Vagina (tissue), 2 donors: ENCODE measurements at places on chromosomes 1 and 21. TPM values are rescaled to one million over a fixed set of nuclear protein-coding genes. Genes with fewer than 3 reads are reported as not detected.

Gene SYT14
- total RNA-seq: 0.49 TPM

Gene SPATA1
- total RNA-seq: 0.25 TPM

DNA sequence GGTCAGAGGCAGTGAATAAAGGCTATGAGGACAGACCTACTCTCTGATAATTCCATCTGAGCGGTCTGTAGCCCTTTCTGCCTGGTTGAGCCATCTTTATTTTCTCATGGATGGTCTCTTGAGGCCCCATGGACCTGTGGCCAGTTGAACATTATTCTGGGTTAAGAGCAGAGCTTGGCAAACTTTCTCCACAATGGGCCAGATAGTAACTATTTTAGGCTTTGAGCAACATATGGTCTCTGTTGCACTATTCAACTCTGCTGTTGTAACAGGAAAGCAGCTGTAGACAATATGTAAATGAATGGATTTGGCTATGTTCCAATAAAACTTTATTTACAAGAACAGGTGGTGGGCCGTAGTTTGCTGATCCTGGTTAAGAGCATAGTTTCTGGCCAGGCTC is 62.7 kb downstream of the KAZN start:
- DNase-seq: no peak

Gene TRNP1
- total RNA-seq: 13.0 TPM

Gene KRTAP19-1
- total RNA-seq: not detected

DNA sequence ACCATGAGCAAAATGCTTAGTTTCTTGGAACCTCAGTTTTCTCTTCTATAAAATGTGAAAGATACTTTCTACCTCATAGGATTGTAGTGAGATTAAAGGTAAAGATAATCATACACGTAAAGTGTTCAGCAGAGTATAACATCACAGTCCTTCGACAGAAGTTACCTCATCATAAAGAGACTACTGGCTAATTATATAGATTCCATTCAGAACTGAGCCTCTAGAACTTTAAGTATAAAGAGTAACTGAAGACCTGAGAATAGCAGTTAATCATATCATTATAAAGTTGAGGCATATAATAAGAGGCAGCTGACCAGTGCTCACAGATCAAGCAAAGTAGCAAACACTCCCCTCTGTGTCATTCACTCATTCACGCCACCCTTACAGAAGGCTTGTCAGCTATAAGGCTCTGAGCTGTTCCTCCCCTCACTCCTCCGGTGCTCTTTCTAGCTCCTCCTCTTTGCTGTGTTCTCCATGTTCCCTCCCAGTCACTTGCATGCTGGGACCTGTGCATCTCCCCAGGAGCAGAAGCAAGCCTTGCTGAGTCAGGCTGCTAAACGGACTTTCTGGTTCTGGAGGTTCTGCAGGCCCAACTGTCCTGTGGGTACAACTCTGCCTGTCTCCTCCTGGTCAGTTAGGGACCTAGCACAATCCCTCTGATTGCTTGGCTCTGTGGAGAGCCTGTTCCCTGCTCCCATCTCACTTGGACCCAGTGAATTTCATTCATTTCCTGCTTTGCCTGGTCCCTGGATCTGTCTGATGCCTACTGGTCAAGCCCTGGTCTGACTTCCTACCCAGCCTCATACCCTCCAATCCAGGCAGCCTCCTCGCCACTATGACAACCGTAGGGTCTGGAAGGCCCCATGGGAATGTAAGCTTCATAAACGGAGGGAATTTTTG is 28.3 kb upstream of the LY9 start:
- DNase-seq: no peak

Gene SEMA6C
- total RNA-seq: 10.1 TPM

Gene BMP8A
- 2.9 TPM for total RNA-seq

Gene ADAMTS4
- 78.3 TPM for total RNA-seq

DNA sequence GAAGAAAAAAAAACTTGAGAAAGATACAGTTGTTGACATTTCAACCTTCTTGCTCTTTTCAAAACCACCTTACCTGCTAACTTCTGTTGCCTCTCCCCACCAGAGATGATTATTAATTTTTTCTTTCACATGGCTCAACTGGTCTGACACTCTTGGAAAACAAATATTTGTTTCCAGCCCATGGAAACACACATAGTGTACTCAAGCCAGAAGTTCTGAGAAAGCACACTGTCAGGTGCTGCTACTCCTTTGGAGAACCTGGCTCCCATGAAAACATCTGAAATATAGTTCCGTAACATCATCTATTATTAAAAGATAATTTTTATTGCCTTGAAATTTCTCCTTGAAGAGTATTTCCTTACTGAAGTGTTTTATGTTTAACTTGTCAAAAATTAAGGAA is 145.0 kb upstream of the C1orf105 start:
- no peak for DNase-seq

Gene CSF1
- total RNA-seq: 159 TPM

Gene VANGL2
- 11.0 TPM for total RNA-seq

Gene DMRTA2
- not detected for total RNA-seq

DNA sequence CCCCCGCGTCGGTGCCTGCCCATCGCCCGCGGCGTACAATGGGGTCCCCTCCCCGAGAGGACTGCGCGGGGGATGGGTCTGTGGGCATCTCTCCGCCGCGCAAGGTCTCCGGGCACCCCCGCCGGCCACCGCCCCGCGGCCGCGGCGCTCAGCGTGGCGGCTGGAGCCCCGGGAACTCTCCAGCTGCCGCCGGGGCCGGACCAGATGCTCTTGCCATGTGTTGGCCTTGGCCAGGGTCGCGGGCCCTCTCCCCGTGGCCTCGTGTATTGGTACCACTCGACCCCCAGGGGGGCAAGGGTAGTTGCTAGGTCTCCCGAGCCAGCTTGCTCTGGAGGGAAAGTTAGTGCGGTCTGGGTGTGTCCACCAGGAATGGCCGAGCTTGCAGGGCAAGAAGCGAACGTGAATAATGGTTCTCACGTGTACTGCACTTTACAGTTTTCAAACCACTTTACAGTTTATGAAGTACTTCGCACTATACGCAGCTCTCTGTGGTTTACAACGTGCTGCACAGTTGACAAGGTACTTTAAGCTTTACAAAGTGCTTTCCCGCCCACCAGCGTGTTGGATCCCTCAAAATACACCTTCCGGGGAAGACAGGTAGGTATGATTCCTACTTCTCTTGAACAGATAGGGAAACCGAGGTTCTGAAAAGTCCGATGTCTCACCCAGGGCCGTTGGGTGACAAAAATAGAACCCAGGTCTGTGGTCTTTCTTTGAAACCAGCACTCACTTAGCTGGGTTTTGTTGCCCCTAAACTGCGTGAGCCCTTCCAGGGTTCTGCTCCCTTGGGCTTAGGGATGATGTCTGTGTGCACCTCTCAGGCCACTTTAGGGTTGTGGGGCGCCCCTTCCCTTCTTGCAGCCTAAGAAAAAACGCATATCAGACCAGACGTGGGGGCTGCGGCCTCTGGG is 1.2 kb downstream of the EPHB2 start:
- no peak for DNase-seq

GRCh38 chr1:153960206-153960605 is 1.8 kb upstream of the CRTC2 start:
- no peak for DNase-seq

DNA sequence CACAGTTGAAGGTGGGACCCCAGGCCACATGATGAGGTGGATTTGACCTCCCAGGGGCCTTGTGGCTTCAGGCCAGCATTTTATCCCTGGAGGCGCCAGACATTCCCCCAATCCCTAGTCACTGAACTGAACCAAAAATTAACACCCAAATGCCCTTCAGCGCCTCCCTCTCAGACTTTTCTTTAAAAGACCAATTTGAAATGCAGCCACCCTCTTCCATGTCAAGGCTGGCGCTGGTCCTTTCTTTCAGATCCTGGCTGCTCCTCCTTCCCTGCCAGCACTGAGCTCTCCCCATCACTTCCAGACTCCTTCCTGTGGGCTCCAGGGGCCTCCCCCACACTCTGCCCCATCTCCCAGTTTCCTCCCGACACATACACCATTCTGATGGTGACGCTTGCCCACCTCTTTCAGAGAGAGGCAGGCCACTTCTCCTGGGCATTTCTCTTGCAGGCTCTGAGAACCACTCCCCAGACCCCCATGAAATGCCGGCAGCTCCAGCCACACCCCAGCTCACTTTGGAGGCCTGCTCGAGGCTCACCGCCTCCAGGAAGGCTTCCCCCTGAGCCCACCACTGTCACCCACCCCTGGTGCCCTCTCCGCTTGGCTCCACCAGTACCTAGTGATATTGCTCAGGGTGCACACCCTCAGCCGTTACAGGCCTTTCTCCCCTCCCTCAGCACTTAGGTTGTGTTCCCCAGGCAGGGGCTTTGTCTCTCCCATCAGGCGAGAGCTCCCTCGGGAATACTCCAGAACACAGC is 27.0 kb downstream of the NAV1 start:
- DNase-seq: no peak

DNA sequence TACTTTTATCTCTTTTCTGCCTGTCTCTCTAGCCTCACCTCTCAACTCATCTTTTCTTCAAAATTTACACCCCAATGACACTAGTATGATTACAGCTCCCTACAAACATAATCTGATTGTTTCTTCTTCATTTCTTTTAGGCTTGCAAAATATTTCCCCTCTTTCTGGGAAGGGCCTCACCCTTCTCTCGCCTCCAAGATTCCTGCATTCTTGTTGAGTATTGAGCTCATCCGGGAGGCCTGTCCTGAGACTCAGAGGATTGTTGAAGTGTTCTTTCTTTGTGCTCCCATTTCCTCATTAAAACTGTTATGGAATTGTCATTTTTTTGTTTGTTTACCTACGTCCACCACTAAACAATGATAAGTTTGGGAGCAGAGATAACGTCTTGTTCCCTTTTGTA is 99.1 kb upstream of the CHRM3 start:
- no peak for DNase-seq

Gene ANGPTL3
- total RNA-seq: not detected

GRCh38 chr1:156746406-156746727 is 5.1 kb downstream of the HDGF start:
- DNase-seq: no peak

Gene LCE1F
- total RNA-seq: not detected

Gene TDRKH
- total RNA-seq: 5.2 TPM

DNA sequence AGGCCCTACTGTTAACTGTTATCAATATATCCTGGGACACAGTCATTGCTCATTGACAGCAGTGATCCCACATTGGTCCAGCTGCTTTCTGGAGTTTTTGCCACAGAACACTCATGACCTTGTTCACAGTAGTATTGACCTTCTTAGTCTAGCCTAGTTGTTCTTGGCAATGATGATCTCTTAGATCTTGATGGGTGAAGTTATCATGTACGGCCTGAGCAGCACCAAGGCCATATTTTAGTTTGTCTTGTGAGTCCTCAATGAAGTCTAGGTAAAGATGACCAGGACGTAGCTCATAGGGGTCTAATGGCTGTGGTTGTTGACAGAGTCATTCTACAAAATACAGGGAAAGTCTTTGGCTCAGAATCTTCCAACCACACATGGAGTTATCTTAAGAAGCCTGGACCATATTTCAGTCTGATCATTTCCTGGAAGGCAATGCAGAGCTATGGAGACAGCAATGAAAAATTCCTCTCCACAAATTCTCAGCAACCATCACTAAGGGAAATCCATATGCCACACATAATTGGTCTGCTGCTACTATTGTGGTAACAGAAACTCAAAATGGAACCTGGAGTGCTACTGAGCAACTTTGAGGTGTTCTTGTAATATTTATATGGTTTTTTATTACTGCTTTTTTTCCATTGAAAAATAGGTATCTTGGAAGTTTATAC is 279.6 kb downstream of the GRIK1 start:
- no peak for DNase-seq

DNA sequence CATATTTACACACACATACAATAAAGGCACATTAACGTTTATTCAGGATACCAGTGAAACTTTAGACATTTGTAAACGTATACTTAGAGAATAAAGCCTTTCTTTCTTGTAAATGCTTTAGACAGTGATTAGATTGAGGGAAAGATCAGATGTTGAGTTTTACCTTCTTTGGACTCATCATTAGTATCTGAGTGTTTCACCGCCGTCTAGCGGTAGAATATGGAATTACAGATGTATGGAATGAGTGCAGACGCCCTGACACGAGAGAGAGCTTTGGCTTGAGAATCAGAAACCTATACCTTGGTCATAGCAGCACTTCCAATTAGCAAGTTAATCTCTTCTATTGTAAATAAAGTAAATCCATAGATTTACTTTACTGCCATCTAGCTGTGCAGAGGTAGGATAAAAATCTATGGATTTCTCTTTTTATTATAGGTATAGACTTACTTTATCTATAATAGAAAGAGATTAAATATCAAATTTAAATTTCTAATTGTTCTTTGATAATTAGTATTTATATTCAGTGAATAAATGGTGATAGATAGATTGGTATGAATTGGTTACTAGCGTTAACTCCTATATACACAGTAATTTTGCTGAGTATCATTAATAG is 12.6 kb downstream of the FLG2 start:
- DNase-seq: no peak

DNA sequence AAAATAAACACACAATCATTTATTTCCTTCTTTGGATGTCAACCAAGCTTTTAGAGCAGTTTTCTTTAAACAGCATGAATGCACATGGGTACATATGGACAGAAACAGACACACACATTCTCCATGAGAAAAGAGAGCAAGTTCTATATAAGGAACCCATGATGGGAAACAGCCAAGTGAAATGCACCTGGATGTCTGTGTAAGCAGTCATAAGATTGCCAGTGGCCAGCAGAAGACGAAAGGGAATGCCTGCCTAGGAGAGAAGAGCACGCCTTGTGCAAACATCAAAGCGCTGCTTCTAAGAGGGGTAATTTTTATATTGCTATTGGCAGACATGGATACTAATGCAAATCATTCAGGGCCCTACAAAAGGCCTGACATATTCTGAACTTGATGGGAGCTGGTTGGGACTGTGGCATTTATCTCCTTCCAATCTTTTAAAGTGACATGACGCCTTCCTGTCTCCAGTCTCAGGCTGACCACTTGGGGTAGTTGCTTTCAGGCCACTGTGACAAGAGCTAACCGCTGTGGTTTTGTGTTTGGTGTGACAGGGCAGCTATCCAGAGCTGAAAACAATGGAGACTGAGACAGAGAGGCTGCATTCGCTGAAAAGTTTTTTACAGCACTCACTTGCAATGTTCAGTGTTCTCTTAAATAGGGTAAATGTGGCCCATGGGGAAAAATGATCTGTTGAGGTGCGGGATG is 75.0 kb upstream of the DPT start:
- no peak for DNase-seq

Gene PCP4
- 174 TPM for total RNA-seq

Gene KANK4
- total RNA-seq: 1.2 TPM

Gene NCAM2
- total RNA-seq: 4.7 TPM

DNA sequence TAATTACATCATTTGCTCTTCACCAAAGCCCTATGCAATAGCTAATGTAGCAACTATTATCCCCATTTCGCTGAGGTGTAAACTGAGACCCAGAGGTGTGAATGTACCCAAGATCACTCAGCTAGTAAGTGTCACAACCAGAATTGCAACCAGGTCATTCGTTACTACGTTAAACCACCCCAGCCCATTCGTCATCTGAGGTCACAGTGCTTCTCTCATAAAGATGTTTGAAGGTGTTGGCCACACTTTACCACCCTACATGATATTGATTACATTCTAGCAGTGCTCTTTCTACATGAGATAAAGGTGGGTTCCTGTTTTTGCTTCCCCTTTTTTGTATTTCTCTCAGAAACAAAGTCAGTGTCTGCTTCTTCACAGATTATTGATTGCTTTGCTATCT is 195.3 kb downstream of the ZBTB18 start:
- DNase-seq: no peak

- no peak for DNase-seq
Observed at GRCh38 chr1:93616996-93617669, 64.5 kb downstream of the BCAR3 start.
